Mesenchymal stem cell (in vitro differentiated cells and primary cell): ENCODE measurements at places on chromosomes 3 and 15.

GRCh38 chr15:85749261-85750151, 45.2 kb downstream of the KLHL25 start:
- DNase-seq, result no peak

DNA sequence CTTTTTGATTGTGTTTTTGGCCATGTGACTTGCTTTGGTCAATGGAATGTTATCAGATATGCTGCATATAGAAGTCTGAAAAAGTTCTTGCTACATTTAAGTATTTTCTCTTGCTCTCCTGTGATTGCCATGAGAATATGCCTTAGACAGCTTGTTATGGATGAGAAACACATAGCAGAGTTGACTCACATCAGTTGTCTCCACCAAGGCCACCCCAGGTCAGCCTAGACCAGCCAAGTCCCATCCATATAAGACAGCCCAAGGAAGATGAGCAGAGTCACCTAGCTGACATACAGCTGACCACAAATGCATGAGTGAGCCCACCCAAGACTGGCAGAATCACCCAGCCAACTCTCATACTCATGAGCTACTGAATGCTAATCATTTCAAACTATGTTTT, 153.0 kb downstream of the THRB start:
- DNase-seq, result peak; percentile 45

DNA sequence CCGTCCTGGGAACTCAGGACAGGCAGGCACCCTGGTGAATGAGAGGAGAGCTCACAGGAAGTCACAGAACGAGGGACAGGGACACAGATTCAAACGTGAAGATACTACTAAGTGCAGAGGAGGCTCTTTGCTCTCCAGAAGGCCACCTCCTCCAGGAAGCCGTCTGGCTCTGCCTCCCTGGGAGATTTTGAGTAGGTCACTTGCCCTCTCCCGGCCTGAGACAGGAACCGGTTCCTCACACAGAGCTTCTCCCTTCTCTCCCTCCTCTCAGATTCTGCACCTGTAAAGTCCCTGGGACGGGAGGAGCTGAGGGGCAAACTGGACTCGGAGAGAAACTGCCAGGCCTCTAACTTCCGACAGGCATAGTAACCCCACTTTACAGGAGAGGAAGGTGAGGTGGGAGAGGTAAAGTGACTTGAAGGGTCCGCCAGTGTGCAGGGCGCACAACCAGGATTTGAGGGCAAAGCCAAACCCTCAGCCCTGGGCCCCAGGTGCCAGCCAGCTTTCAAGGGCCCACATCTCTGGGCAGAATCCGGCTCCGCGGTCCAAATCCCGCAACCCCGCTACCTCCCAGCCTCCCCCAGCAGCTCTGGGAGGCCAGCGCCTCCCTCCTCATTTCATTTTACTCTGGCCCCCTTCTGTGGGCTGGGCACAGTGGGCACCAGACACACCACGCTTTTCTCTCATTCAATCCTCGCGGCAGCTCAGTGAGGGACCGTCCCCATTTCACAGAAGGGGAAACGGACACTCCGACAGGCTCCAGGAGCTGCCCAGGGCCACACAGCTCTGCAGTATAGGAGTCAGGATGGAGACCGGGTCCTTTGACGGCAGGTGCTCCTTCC, 150.2 kb downstream of the SMAD6 start:
- DNase-seq, result no peak

DNA sequence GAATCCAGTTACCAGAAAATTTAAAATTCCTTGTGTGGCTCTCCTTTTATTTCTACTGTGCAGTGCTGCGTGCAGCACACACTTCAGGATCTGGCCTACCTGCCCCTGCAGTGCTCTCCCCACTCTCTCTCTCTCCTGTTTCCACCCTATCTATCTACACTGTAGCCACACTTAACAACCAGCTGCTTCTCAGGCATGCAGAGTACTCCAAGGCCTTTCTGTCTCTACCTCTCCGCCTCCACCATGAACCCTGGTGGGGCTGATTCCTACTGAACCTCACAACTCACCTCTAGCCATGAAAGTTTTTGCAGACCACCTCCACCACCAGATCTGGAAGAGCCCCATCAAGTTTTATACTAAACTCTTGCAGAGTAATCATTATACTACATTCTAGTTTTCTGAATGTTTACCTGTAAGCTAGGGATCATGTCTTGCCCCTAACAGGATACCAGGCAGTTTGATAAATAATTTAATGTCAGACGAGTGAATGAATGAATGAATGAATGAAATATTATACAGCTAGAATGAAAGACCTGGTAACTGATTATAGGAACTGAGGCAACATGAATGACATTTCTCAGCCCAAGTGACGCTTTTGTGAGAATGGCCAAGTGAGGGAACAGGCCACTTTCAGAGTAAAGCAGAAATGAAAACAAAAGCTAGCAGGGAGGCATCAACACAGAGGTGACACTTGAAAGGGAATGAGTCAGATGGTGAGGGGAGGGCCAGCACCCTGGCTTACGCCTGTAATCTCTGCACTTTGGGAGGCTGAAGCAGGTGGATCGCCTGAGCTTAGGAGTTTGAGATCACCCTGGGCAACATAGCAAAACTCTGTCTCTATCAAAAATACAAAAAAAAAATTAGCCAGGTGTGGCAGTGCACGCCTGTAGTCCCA, 363.5 kb downstream of the FOXP1 start:
- DNase-seq, result no peak

DNA sequence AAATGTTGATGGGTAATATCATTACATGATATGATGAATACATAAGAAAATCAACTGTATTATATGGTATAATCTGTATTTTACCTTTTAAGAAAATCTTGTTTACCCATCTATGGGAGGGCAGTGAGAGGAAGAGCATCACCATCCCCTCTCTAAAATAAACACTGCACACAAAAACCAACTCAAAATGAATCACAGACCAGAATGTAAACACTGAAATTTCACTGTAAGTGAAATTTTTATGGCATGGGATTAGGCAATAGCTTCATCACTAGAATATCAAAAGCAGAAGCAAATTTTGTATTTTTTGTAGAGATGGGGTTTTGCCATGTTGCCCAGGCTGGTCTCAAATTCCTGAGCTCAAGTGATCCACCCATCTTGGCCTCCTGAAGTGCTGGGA, 26.2 kb downstream of the IFT80 start:
- DNase-seq, result peak; percentile 73

GRCh38 chr15:99425657-99426301, 140.0 kb upstream of the MEF2A start:
- DNase-seq, result no peak

- no peak for DNase-seq
Observed at GRCh38 chr3:148997623-148998022, 6.3 kb downstream of the GYG1 start.

DNA sequence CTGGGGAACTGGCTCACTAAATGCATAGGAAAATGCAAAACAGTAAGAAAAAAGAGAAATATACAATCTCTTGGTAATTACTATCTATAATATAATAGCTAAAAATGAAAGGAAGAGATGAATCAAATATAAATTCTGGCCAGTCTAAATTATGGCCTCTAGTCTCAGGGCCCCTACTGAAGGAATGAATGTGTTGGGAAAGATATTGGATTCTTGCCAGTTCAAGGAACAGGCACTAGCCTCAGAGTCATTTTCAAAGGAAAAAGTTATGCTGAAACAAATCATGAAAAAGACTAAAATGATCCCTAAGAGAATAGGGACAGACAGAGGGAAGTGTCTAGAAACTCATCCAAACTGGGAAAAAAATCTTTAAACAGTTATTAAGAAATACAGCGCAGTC, 62.4 kb downstream of the C3orf80 start:
- DNase-seq, result no peak

DNA sequence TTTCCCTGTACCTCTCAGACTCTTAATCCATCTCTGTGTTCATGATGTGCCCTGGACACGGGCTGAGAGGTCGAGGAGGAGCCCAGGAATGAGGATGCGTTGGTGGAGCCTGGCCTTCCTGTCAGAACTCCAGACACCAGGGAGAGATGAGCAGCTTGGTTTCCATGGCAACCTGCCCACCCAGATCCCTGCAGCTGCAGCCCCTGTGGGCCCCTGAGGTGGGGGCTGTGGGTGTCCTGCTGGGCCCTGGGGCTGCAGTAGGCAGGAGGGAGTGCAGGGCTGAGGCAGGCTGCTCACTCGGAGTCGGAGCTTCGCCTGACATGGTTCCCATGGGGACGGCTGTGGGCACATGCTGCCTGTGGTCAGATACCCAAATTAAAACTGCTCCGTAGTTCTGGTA, 7.7 kb upstream of the SCN10A start:
- DNase-seq, result no peak

DNA sequence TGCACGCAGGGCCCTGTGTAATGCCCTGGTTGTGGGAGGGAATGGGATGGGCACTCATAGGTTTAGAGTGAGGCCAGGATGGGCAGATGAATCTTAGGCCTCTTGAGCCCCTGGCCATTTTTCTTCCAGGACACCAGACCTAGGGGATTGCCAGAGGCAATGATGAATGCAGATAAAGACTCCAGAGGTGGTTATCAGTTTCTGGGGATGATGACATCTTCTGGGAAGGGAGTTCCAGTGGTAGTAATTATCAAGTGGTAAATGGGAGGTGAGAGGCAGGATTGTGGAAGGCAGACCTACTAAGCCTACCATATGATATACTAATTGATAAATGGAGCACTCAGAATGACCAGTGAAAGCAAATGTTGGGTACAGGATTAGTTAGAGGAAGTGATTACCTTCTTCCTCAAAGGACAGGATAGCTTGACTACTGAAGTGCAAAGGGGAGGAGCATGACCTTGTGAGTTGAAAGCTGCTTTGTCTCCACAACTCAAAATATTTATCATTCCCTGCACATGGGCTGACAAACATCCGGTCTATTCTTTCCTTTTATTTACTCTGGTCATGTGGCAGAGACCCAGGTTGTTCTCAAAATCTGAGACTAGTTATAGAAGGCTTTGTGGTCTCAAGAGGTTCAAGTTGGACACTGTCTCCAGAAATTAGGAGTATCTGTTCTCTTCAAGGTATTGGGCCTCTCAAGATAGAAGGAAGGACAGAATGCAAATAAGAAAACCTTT, 10.2 kb upstream of the MAPK6 start:
- peak; percentile 26 for DNase-seq

DNA sequence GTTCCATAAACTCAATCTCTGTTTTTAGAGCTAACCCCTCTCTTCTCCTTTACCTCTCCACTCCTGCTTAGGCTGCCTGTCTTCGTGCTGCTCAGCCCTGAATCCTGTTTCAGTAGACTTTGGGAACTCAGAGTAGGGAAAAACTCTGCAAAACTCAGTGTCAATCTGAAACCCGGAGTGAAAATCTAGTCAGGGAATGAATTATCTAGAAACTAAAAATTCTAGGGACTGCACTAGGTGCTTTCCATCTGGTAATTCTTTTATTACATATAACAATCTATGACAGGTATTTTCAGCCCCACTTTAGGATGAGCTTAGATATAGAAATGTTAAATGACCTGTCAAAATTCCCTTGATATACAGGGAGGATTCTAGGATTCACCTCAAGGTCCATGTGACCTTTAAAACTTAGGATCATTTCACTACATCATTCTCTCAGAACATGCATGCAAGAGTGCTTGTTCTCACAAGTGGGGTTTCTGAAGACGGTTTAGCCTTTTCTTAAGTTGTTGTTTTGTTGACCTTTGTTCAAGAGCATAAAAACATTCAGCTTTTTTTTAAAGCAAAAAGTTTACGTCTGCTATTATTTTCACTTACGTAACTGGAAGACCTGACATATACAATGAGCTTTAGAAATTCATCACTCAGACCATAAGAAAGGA, 108.2 kb upstream of the MBNL1 start:
- no peak for DNase-seq

DNA sequence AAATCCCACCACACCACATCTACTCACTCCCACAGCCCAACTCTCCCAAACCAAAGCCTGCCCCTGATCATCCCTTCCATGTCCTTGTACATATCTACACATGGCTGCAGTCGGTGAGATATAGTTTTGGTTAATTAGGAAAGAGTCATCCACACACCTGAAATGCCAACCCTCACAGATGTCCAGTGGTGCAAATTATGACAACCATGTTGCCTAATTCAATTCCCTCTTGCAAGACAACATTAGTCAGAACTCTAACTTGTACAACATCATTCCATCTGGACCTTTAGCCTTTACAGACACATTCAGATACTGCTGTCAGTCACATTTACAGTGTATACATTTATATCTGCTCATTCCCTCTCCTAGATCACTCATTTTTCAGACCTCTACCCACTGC, 41.2 kb downstream of the TUBGCP4 start:
- DNase-seq, result no peak

DNA sequence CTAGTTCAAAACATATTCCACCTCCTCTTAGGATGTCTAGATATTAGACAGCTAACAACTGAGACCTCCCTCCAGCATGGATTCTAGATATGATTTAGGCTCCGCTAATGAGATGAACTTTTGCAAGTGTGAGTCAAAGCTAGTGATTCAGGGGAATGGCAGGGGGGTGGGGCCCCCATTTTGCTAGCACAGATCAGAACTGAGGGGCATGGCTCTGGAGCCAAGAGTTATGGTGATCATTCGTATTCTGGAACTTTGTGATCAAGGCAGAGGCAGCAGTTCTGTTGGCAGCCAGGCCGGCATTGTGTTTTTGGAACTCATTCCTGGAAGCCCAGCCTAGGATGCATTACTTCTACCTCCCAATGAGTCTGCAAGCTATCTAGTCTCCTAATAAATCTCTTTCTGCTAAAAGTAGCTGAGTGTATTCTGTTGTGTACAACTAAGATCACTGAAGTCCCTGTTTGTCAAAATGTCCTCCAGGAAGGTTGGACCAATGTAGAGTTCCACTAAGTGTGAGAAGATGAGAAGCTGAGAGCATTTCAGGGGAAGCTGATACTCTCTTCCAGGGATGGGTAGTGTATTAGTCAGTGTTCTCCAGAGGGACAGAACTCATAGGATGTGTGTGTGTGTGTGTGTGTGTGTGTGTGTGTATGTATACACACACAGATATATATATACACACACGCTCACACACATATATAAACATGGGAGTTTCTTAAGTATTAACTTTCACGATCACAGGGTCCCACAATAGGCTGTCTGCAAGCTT, 312.7 kb downstream of the TLE3 start:
- peak; percentile 33 for DNase-seq

DNA sequence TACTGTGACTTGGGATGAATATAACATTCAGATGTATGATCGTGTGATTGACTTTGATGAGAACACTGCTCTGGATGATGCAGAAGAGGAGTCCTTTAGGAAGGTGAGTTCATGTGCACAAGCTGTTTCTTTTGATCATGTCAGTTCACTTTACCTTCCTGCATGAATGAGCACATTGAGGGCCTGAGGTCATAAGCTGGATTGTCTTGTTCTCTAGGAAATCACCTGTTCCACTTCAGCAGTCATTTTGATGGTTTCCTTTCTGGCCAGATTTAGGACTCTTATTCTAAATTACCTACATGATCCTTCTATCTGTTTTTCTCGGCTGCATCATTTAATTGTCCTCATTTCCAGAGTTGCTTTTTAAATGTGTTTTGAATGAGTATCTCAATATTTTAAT, 4.1 kb downstream of the RCN2 start:
- DNase-seq, result no peak

- DNase-seq, result peak; percentile 69
Observed at GRCh38 chr3:141940194-141940776, 63.8 kb downstream of the ATP1B3 start.

- DNase-seq, result peak; percentile 59
Observed at GRCh38 chr3:16884748-16885592, at the start of gene PLCL2. Gene PLCL2 (plus strand): TSS chr3:16884955. CDS start chr3:16885040, 85 bp downstream.

- DNase-seq, result peak; percentile 70
Observed at GRCh38 chr15:55526559-55527036, 18.6 kb upstream of the DNAAF4 start.
